ENCODE measurements at places on chromosomes 6 and 20.

- DNase-seq = no peak
Measured at GRCh38 chr6:34373511-34373910, 19.0 kb downstream of the NUDT3 start.

- peak; percentile 52 for DNase-seq
Measured at GRCh38 chr6:169044381-169045230, 209.0 kb downstream of the THBS2 start.

GRCh38 chr6:169789146-169789943 lies 37.9 kb downstream of the ERMARD start:
- DNase-seq = no peak

DNA sequence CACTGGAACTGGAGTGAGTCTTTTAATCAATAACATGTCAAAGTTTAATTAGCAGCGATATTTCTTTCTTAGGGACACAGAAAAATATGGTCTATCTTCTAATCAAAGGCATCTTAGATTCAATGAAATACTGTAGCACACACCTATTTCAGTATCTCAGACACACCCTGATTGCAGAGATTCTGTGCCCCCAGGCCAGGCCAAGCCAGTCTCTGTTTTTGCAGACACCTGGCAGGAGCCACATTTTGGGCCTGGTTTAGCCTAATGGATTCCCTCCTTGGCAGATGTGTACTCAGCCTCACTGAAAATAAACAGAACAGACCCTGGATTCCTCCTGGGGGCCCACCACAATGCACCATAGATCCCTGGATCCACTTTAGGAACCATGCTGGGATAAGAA lies 74.8 kb downstream of the LRFN2 start:
- DNase-seq = no peak

- DNase-seq = no peak
Measured at GRCh38 chr6:131929264-131929663, 21.9 kb downstream of the CCN2 start.

GRCh38 chr6:4591218-4591617 lies 185.0 kb upstream of the CDYL start:
- DNase-seq = no peak

GRCh38 chr6:27157459-27158315 lies 89.8 kb upstream of the PRSS16 start:
- peak; percentile 69 for DNase-seq

GRCh38 chr6:113859349-113860180 lies 2.4 kb downstream of the MARCKS start:
- peak; percentile 62 for DNase-seq

DNA sequence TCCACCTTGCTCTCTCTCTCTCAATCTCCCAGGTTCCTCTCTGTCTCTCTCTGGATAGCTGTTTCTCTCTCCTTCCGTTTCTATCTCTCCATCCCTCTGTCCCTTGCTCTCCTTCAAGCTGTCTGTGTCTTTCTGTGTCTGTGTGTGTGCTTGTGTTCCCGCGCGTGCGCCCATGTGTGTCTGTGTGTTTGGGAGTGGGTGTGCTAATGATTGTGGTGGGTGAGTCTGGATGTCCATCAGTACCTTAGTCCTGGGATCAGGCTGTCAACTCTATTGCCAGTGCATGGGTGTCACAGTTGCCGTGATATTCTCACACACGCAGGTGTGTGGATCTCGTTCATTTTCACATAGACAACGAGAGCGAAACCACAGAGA lies 1380.6 kb upstream of the DEFB115 start:
- no peak for DNase-seq

Measured in lung (tissue), 17 donors.